ENCODE measurements at places on chromosomes 7 and 10.

DNA sequence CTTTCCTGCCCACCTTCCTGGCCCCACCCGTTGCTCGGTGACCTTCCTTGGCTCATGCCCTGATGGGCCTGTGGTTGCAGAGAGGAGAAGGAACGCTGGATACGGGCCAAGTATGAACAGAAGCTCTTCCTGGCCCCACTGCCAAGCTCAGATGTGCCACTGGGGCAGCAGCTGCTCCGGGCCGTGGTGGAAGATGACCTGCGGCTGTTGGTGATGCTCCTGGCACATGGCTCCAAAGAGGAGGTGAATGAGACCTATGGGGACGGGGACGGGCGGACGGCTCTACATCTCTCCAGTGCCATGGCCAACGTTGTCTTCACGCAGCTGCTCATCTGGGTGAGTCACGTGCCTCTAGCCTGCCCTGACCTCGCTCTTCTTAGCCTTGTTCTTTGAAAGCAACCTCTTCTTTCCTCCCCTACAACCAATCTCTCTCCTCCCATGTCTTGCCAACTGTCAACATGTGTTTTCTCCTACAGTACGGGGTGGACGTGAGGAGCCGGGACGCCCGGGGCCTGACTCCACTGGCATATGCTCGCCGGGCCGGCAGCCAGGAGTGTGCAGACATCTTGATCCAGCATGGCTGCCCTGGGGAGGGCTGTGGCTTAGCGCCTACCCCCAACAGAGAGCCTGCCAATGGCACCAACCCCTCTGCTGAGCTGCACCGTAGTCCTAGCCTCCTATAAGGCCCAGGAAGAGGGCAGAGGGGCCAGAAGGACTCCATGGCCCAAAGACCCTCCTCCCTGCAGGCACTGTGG lies 24.1 kb downstream of the GBX1 start:
- no peak for DNase-seq

DNA sequence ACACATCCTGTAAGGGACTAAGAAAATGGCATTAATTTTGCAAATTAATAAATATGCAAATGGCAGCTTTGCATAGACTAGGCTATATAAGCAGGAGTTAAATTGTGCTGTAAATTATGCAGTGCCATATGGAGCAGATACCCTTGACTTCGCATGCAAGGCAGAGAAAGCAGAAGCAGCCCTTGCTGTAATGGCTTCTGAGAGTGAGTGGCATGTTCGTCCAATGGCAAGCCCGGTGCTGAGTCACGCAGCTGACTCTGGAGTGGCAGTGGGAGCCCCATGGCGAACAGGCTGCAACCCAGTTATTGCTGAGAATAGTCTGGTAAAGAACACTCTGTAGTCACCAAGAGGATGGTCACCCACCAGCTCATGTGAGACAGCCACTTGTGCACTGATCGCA lies 1186.5 kb downstream of the TYW1 start:
- no peak for DNase-seq

GRCh38 chr7:151198945-151199848 lies 11.1 kb downstream of the H2BK1 start:
- no peak for DNase-seq

DNA sequence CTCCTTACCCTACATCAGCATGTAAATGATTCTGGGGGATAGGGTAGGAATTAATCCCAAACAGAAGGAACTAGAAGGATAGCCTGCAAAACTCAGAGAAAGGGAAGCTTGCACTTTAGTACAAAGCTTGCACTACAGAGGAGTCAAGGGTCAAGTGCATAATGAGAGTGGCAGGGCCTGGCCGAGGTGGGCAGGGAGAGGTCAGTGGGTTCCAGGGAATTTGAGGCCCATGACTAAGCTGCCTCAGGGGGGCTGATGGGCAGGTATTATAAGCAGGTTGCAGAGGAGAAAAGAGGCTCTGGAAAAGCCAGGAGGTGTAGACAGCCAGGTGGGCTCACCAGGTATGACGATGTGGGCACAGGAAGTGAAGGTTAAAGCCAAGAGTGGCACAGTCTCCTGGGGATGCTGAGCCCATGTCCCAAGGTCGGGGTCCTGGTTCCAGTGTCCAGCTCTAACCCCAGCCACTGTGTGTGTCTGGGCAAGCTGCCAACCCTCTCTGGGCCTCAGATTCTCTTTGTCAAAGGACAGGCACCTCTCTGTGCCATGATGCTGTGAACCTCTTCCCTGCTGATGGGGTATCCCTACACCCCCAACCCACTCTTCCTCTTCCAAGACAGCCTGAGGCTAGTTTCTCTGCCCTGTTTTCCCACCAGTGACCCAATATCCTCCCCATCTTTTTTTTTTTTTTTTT lies 32.0 kb upstream of the ELN start:
- DNase-seq = no peak

- DNase-seq = no peak
Observed at GRCh38 chr7:73308074-73308664, 457 bp downstream of the NSUN5 start.

DNA sequence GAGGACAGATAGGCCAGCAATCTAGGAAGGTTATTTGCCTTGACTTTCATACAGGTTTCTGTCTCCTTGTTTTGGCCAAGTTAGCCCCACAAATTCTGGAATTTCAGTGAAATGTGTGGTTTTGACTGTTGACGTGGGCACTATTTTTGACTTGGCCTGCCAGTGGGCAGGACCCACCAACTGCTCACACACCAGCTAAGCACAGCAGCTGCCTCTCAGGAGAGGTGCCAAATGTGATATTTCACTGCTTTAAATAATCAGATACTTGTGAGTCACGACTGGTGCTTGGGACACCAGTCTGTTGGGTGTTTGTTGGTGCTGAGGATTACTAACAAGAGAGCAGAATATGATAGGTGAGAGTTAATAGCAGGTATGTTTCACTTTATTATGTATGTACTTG lies 409.7 kb upstream of the MTPN start:
- no peak for DNase-seq

DNA sequence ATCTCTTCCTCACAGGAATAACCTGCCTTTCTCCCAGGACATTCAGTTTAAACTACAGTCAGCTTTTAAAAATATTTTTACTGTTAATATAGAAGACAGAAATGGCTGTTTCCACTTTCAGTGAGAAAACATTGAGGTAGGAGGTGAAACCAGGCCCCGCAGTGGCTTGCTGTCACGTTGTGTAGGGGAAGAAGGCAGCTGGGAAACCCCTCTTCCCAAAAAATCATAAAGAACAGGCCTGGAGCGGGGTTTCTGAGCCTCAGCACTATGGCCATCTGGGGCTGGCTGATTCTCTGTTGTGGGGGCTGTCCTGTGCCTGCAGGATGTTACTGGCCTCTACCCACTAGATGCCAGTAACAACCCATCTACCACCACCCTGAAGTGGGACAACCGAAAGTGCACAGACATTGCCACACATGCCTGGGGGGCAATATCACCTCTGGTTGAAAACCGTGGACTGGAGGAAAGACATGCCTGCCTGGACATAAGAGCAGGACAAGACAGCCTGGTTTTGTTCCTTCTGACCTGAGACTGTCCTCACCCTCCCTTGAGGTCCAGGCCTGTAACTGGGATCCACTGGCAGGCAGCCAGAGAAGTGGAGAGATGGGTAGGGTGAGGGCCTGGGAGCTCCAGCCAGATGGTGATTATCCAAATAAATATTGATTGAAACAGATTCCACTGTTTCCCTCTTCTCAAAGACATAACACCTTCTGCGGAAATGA lies 43.9 kb downstream of the KCNH2 start:
- no peak for DNase-seq

GRCh38 chr10:47088656-47089354 lies 177.6 kb downstream of the PTPN20 start:
- no peak for DNase-seq

DNA sequence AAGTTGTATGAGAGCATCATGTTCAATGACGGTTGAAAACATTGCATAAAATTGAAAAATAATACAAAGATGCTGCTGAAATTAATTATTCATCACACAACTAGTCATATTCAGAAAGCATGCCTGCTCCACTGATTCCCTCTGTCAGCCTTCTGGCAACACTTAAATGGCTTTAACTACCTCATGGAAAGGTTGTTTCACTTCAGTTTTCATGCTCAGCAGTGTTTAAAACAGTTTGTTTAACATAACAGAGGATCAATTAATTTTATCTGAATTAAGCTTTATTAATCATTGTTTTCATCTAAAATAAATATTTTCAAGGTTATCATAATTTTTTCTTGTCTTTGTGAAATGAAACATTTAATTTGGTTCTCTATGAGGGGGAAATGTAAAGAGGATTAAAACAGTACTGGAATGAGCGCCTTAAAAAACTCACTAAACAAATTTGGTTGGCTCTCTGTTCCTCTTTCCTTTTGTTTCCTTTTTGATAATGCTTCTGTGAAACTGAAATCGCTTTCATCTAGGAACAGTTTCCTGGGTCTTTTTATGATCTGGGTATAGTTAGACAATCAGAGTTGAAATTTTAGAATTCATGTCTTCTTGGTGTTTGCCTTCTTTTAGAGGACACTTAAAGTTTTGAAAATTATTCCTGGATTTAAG lies 427.4 kb downstream of the SH2D4B start:
- no peak for DNase-seq

- DNase-seq = peak; percentile 16
Observed at GRCh38 chr10:6409971-6410643, 170.0 kb downstream of the PRKCQ start.

GRCh38 chr7:41979834-41980307 lies 257.1 kb downstream of the GLI3 start:
- no peak for DNase-seq

GRCh38 chr7:136234040-136234439 lies 256.9 kb upstream of the MTPN start:
- no peak for DNase-seq

DNA sequence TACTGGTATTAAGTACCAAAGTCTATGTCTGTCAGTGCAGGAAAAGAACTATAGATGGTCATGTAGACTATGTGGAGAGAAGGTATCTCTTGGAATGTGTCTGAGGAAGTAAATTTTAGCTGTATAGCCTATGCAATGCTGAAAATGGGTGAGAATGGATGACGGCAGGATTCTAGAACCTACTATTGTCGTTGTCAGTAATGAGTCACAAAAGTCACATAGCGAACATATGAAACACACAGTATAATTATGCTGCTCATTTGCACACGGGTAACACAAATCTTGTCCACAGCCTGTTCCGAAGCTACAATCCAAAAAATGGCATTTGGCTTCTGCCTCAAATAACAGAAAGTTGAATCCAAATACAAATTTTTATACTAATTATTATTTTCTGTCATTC lies 33.6 kb upstream of the KMT2E start:
- DNase-seq = no peak

- DNase-seq = no peak
Observed at GRCh38 chr7:19113002-19113350, 4.5 kb downstream of the TWIST1 start.

- DNase-seq = no peak
Observed at GRCh38 chr7:105934572-105935185, 28.4 kb upstream of the CDHR3 start.

- no peak for DNase-seq
Observed at GRCh38 chr10:78045856-78046255, 12.2 kb downstream of the RPS24 start.

DNA sequence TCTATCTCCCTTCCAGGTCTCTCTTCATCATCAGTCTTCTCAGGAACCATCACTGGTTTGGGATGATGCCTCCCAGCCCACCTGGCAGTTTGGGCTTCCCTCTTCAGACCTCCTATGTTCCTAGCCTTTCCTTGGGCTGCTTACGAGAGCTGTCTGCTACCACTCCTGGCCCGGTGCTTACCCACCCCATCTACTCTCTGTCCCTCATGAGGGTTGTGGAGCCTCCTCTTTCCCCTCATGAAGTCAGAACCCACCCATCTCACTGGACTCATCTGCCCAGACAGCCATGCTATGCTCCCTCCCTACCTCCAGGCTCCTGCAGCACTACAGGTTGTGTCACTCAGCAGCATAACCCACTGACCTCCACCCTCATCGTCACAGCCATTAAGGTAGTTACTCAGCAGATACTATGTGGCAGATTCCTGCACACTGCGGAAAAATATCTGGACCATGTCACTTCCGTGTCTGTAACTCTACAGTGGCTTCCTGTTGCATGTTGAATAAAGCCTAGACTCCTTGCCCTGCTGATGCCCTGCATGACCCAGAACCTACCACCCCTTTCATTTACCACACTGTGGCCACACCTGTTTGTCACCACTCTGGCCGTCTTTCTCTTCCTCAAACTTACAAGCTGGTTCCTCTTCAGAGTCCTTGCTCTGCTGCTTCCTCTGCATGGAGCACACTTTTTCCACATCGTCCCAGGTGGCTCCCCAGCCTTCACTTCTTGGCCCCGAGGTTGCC lies 2.0 kb downstream of the DBNL start:
- DNase-seq = no peak

GRCh38 chr7:964401-965231 lies 10.1 kb upstream of the ADAP1 start:
- DNase-seq = no peak

GRCh38 chr10:80271416-80271815 lies 18.0 kb downstream of the MAT1A start:
- DNase-seq = no peak

DNA sequence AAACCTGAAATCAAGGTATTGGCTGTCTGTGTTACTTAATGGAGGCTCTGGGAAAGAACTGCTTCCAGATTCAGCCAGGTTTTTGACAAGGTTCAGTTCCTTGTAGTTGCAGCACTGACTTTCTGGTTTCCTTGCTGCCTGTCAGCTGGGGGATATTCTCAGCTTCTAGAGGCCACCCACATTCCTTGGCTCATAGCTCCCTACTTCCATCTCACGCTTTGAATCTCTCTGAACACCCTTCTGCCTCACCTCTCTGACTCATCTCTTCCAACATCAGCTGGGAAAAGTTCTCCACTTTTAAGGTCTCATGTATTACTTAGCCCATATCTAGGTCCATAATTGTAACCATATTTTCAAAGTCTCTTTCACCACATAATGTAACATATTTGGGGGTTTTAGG lies 22.9 kb upstream of the GPR22 start:
- DNase-seq = no peak

DNA sequence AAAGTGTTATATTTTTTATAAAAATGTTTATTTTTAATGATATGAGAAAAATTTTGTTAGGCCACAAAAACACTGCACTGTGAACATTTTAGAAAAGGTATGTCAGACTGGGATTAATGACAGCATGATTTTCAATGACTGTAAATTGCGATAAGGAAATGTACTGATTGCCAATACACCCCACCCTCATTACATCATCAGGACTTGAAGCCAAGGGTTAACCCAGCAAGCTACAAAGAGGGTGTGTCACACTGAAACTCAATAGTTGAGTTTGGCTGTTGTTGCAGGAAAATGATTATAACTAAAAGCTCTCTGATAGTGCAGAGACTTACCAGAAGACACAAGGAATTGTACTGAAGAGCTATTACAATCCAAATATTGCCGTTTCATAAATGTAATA lies 64.8 kb upstream of the CAPZA2 start:
- DNase-seq = no peak

DNA sequence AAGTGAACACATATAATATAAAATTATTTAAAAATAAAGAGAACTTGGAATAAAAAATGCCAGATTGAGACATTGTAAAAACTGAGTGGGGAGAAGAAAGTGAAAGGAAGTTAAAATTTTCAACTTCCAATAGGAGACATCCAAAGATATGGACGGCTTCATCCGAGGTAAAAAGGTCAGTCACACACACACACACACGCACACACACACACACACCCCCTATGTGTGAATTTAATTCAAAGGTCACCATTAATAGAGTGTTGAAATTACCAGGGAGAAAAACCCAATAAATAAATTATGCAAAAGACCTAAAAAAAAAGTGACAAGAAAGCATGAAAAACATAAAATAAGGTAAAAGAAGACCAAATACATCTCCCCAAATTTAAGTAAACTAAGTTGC lies 131.0 kb upstream of the DNAJB12 start:
- DNase-seq = no peak
